ENCODE measurements at places on chromosomes 16 and 17. TPM values are rescaled to one million over a fixed set of nuclear protein-coding genes. Genes with fewer than 3 reads are reported as not detected.

- DNase-seq, result no peak
Observed at GRCh38 chr17:65771704-65772103, 210.3 kb upstream of the AXIN2 start.

GRCh38 chr17:39073916-39074315 is 77.5 kb downstream of the PLXDC1 start:
- DNase-seq, result no peak

Gene CCL4
- total RNA-seq, result 1.8 TPM

Gene TLCD3A
- total RNA-seq, result 0.72 TPM

GRCh38 chr17:15480204-15480603 is 12.8 kb upstream of the CDRT4 start:
- no peak for DNase-seq

DNA sequence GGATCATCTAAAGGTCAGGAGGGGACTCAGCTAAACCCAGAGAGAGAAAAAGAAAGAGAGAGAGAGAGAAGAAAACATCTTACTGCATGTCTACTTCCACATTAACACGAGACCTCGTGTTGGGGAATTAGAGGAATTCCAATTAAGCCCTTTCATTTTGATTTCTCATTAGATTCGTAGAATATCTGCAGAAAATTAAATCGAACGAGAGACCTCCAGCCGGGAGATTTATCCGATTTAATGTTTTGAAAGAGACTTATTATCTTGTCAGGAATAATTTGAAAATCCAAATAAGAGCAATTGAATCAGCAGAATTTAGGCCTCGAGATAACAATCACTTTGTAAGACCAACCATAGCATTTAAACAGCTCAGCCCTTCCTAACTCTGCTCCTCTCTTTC is 175.6 kb downstream of the ABCC12 start:
- no peak for DNase-seq

- no peak for DNase-seq
Observed at GRCh38 chr16:86980644-86981043, 336.5 kb downstream of the C16orf95 start.

- no peak for DNase-seq
Observed at GRCh38 chr16:12995721-12996372, 94.4 kb downstream of the SHISA9 start.

- DNase-seq, result no peak
Observed at GRCh38 chr16:466651-467050, 41.2 kb downstream of the RAB11FIP3 start.

Gene SULT1A4
- 8.8 TPM for total RNA-seq

DNA sequence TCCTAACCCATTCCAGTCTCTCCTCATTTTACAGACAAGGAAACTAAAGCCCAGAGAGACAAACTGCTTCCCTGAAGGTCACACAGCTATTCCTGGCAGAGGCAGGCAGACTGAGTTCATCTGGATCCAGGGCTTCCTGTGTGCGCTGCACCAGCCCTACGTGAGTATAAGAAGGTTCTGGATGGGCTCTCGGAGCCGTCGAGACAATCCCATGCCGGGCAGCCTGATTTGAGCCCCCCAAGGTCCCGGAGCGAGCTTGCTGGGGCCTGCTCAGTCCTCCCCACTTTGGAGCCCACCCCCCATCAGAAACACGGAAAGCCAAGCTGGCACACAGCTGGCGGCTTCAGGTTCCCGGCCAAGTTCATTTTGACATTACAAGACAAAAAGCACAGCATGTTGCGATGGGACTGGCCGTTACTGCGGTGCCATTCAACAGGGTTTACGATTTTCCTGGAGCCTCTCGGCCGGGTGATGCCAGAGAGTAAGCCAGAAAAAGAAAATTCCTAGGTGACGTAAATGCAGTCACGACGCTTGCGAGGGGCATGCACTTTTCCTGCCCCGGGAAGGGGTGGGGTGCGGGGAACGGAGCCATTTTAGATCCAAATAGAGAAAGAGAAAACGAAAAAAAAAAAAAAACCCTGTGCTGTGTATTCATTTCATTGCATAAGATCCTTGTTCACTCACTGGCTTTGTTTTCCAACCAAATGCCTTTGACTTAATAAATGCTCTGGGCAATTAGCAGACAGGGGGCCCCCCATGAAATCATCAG is 167.1 kb upstream of the FOXF1 start:
- peak; percentile 61 for DNase-seq

GRCh38 chr17:73693071-73693470 is 48.8 kb upstream of the SDK2 start:
- no peak for DNase-seq

- peak; percentile 79 for DNase-seq
Observed at GRCh38 chr16:2467528-2468232, 3.4 kb upstream of the NTN3 start.

- DNase-seq, result no peak
Observed at GRCh38 chr16:3691761-3692160, 25.6 kb downstream of the TRAP1 start.

Gene SMPD3
- not detected for total RNA-seq

Gene ZDHHC1
- total RNA-seq, result 12.4 TPM

- DNase-seq, result no peak
Observed at GRCh38 chr17:69067274-69068047, 6.7 kb upstream of the ABCA9 start.

GRCh38 chr16:11232852-11233726 is 22.9 kb downstream of the SOCS1 start:
- no peak for DNase-seq

DNA sequence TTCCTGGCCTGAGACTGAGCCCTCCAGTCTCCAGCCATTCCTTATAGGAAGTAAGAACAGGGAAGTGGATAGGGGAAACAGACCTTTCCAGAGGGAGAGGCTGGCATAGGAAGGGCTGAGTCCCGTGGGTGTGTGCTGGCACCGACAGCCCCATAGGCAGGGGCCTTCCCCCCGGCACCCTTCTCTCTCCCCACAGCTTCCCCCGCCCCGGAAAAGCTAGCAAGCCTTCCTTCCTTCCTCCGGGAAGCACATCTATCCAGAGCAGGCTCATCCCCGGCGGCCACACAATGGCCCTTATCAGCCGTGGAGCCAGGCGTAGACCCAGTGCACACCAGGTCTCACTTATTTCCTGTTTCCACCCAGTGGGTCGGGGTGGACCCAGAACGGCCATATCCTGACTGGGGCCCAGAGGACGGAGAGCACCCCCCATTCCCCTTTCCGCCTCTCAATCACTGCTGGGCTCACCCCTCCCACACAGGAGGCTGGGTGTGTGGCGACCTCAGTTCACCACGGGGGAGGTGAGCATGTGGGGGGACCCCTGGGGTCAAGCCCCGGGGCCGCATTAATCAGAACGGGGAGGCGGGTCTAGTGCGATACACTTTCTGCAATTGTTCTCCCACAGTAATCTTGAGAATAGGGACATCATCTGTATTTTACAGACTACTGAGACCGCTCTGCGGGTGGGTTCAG is 950 bp upstream of the MYO1C start:
- no peak for DNase-seq

Data from adrenal gland (tissue), 19 donors.